Mesothelial cell of epicardium (in vitro differentiated cells): ENCODE measurements at places on chromosomes 16 and 17. TPM values are rescaled to one million over a fixed set of nuclear protein-coding genes. Genes with fewer than 3 reads are reported as not detected.
A peak's percentile ranks its signal among the peaks of the same experiment; 100 is the strongest.

- DNase-seq: peak; percentile 66
Measured at GRCh38 chr17:79792984-79793923, 3.6 kb downstream of the CBX8 start.

DNA sequence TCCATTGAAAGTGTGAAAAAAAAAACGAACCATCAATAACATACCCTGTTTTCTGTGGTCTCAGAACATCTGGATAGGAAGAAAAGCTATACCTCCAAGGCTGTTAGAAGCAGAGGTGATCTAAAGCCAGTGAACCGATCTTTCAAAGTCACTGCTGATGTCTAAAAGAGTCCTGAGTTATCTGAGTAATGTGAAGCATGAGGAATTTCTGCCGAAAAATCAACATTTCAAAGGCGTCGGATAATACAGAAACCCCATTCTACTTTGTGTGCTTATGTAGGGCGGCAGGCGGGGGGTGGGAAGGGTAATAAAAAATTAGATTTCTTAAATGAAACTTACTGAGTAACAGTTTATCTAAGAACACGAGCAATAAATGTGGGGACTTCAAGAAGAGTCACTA, 3.9 kb downstream of the XYLT1 start:
- no peak for DNase-seq

- no peak for DNase-seq
Measured at GRCh38 chr16:67530013-67530939, 1.6 kb downstream of the RIPOR1 start.

GRCh38 chr17:20171741-20172365, 162.7 kb downstream of the SPECC1 start:
- no peak for DNase-seq

DNA sequence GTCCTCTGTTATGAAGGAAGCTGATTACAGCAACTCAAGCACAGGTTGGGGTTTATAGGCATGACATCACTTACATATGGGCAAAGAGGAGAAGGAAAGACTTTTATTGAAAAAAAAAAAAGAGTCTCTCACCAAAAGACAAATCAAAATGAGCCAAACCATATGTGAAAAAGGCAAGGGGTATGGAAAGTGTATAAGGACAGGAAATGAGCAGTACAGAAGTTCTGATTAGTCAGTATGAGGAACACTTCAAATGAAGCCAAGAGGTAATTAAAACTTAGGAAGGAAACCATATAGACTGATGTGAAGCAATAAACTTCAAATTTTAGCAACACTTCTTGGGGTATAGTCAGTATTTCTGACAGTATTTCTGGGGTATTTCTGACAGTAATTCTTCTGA, 1372.6 kb downstream of the CDH11 start:
- DNase-seq: no peak

GRCh38 chr17:17577373-17577772, 14.1 kb downstream of the PEMT start:
- DNase-seq: no peak

The NECAB2 gene
- total RNA-seq: 1.2 to 1.8 TPM (median 1.5 TPM) in 3 replicates

The MARF1 gene
- total RNA-seq: 76.2 to 79.1 TPM (median 76.6 TPM) in 3 replicates

The C16orf92 gene
- not detected in 3 replicates for total RNA-seq
